Stimulated activated CD4-positive, alpha-beta T cell treated with anti-CD3 and anti-CD28 coated beads, Interleukin-4, amount 100 ng/mL, for 48 hours (primary cell): ENCODE measurements at places on chromosomes 16 and 17.

DNA sequence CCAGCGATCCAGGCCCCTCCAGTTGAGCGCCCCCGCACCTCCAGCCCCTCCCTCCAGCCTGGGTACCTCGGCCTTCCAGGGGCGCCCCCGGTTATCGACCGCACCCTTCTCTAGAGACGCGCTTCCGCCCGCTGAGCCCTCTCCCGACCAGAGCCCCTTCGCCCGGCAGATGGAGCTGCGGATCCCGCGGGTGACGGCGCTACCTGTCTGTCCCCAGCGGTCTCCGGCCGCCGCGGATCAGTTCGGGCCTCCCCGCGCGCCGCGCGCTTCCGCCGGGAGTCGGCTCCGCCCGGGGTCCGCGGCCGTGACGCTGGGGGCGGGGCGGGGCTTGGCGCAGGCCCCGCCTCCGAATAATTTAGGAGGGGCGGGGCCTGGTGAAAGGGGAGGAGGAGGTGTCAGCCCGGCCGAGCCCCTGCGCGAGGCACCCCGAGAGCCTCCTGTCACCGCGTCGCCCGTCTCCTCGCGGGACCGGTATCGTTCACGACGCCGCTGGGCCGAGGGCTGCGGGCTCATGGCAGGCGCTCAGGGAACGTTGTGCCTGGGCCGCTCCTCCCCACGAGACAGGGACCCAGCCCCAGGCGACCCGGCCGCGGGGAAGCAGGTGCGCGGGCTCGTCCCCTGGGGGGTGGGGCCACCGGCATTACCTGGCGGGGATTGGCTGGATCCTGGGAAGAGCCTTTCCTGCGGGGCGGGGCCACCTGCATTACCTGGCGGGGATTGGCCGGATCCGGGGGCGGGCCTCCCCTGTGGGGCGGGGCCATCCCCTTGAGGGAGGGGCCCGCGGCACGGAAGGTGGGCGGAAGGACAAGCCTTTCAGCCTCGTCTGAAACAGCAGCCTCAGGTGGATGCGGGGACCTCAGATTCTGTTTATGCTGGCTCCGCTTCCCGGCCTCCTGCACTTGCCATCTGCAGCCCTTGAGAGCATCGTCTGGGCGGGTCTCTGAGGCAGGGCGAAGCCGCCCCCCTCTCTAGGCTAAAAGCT is at the start of gene SPATA2L:
SPATA2L (minus strand) TSS at position 281 of the 982 bp plus-strand sequence. CDS start 473 bp downstream, outside the sequence.
- peak; percentile 96 for DNase-seq

DNA sequence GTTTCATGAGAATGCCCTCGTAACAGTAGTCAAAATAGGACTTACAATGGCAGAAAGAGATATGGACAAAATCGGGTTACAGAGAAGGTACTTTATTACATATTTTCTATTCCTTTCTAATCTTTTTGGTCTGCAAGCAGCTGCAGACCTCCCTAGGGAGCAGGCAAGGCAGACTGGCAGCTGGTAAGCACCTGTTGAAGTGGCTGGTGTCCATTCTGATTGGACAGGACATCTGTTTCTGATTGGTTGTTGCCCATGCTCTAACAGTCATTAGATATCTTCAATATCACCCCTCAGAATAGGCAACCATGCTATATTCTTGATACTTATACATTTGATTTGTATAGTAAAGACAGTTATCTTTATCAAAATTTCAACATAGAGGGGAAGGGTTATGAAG is 606.3 kb downstream of the KCNJ2 start:
- DNase-seq: no peak

DNA sequence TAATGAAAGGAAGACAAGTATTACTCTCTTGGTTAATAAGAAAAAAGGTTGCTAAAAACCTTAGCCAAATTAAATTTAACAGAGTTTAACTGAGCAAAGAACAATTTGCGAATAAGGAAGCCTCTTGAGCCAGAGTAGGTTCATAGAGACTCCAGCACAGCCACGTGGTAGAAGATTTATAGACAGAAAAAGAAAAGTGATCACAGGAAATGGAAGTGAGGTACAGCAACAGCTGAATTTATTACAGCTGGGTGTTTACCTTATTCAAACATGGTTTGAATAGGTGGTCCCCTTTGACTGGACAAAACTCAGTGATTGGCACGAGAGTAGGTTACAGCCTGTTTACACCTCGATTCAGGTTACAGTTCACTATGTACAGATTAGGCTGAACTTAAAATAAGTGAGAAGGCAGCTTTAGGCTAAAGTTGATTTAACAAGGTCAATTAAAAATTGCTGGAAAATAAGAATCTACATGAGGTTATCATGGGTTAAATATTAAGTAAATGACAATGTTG is 3.3 kb upstream of the CCL15 start:
- no peak for DNase-seq

DNA sequence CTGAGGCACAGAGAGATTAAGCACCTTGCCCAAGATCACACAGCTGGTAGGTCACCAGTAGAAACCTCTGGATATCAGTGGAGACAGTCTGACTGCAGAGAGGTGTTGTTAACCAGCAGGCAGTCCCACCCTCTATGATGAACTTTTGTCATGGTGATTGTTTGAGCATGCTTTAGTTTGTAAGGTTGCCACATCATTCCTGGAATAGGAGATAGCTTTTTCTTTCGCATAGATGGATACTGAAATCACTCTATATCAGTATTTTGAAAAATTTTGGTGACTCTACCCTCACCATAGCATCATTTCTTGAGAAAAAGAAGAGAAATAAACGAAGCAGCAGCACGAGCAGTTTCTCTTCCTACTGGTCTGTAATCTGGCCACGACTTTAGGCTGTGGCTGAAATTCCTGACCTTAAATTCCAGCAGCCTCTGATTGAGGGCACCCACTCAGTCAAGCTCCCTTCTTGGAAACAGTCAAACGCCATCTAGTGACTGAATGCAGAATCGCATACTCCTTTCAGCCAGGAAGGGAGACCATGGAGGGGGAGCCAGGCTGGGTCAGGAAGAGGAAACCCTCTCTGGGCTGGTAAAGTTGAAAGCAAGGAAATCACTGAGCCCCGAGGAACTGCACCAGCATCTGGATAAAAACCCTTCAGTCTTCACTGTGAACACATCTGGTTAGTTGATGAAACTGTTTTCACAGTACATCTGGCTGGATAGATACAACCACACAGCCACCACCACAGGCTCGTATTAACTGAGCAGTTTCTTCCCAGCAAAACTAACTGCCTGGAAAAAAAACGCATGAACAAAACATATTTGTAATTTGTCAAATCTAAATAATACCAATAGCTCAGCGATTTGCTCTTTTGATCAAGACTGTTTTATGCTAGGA is 108.5 kb upstream of the XYLT1 start:
- peak; percentile 37 for DNase-seq

DNA sequence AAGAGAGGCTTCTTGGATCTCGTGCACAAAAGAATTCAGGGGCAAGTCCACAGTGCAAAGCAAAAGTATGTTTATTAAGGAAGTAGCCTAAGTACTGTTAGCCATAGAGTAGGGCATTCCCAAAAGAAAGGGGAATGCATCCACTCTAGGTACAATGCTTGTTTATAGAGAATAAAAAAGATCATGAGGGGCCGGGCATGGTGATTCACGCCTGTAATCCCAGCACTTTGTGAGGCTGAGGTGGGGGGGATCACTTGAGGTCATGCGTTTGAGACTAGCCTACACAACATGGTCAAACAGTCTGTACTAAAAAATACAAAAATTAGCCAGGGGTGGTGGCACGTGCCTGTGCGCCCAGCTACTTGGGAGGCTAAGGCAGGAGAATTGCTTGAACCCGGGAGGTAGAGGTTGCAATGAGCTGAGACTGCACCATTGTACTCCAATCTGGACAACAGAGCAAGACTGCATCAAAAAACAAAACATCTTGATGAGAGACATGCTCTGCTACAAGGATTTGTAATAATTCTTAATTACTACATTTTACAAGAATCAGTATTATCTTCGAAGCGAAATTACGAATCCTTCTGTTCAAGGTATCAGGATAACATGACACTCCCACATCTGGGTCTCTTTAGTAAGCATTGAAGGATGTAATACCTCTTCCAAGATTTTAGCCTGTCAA is 191.6 kb downstream of the CPPED1 start:
- DNase-seq: no peak

- no peak for DNase-seq
Observed at GRCh38 chr17:12058535-12058934, 37.9 kb downstream of the MAP2K4 start.

DNA sequence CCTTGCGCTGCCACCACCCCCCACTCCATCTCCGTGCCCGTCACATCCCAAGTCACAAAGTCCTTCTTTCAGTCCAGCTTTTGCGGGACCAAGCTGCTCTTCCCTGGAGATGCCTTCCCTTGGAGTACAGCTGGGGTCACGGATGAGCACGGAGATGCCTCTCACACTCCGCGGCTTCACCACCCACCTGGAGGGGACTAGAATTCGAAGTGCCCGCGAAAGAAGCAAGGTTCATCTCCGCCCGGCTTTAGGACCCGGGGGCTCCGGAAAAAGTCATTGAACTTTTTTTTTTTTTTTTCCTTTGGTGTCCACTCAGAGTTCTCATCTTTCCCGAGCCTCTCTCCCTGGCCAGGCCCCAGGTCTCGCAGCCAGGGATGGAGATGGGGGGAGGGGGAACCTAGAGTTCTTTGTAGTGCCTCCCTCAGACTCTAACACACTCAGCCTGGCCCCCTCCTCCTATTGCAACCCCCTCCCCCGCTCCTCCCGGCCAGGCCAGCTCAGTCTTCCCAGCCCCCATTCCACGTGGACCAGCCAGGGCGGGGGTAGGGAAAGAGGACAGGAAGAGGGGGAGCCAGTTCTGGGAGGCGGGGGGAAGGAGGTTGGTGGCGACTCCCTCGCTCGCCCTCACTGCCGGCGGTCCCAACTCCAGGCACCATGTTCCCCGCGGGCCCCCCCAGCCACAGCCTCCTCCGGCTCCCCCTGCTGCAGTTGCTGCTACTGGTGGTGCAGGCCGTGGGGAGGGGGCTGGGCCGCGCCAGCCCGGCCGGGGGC is at the start of gene FKBP10:
FKBP10 (plus strand) TSS at position 624 of the 771 bp plus-strand sequence; CDS start at position 655, 31 bp downstream.
- DNase-seq: no peak

DNA sequence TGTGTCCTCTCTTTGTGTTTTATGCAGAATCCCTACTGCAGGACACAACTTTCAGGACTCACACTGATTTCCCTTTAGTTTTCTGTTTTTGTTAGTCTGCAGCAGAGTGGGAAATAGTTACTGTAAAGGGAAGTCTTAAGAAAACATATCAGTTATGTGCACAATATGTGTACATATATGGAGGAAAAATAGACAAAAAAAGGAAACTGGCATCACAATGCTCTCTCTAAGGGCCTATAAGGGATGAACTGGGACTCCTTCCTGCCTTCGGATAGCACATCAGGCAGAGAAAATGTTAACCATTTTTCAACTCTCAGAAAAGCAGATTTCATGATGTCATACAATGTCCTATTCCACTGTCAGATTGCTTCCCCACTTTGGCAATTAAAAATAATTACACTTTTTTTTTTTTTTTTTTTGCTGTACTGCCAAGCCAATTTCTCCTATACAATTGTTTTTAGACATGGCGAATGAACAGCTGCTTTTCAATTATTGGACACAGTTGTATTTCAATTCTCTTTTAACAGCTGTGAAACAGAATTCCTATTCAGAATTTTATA is 112.5 kb upstream of the KCNJ16 start:
- DNase-seq: no peak

DNA sequence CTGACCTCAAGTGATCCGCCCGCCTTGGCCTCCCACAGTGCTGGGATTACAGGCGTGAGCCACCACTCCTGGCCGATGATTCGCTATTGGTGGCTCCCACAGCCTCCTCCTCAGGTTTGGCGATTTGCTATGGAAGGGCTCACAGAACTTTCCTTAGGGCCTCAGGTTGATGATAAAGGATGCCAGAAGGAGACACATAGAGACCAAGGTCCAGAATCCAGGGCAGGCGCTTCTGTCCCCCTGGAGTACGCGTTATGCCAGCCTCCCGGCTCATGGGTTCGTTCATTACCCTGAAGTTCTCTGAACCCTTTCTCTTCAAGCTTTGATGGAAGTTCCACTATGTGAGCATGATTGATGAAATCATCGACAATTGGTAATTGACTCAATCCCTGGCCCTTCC is 19.9 kb downstream of the LGALS3BP start:
- no peak for DNase-seq

GRCh38 chr17:74943808-74944522 is 8.3 kb downstream of the OTOP3 start:
- no peak for DNase-seq

GRCh38 chr17:50963139-50963538 is 97.0 kb upstream of the TOB1 start:
- DNase-seq: no peak

DNA sequence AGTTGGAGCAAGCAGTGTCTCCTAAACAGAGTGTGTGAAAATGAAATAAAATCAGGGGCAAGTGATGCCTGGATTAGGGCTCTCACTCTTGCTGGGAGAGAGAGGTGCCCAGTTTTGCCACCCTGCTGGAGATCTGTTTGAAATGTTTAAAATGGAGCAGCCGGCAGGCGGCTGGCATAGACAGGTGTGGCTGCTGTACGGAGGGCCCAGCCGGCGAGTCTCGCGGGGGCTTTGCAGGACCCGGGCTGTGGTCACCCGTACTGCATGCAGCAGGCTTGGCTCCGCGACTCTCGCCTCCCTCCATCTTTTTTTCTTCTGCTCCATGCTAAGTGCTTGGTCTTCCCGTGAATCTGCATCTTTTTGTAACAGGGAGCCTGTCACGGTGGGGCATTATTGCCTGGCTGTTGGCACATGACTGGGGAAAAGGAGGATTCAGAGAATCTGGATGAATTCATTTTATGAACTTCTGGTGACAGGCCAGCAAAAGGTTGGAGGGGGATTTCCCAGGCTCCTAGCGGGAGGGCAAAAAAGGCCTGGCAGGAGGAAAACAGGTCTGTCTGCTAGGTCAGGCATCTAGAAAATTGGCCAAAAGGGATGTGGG is 1.8 kb downstream of the ZNRF1 start:
- DNase-seq: no peak

GRCh38 chr16:82181461-82182185 is 11.6 kb upstream of the MPHOSPH6 start:
- DNase-seq: no peak

DNA sequence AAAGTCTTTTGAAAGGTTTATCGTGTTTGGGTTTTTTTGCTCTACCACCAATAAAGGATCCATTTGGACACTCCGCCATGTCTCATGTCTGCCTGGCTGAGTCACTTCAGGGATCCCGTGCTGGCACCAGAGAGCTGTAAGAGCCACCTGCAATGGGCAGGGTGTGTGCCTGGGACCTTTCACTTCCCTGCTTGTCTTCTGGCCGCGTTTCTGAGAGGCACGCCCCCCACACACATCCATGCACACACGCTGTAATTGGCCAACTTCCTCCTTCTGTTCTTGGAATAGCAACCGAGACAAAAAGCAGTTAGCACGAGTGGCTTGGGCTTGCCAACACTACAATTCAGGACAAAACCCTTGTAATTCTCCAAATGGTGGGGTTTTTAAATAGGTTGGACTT is 9.8 kb upstream of the SOST start:
- no peak for DNase-seq

- no peak for DNase-seq
Observed at GRCh38 chr16:16992975-16993765, 477.6 kb downstream of the XYLT1 start.

DNA sequence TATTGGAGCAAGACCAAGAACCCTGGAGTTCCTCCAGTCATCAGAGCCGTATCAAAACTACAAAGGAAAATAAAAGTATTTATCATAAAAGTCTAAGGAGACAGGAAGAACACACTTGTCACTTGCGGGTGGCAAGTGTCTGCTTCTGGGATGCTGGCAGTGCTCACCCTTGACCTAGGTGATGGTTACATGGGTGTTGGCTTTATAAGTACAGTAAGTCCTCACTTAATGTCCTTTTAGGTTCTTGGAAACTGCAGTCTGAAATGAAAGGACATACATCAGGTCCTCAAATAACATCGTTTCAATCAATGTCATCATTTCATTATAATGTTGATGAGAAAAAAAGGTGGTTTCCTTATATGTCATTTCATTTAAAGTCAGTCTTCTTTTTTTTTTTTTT is 3.0 kb upstream of the AIPL1 start:
- DNase-seq: no peak

- DNase-seq: no peak
Observed at GRCh38 chr17:49931416-49932137, 37.4 kb upstream of the DLX4 start.
